ENCODE measurements at places on chromosomes 11 and 22.

DNA sequence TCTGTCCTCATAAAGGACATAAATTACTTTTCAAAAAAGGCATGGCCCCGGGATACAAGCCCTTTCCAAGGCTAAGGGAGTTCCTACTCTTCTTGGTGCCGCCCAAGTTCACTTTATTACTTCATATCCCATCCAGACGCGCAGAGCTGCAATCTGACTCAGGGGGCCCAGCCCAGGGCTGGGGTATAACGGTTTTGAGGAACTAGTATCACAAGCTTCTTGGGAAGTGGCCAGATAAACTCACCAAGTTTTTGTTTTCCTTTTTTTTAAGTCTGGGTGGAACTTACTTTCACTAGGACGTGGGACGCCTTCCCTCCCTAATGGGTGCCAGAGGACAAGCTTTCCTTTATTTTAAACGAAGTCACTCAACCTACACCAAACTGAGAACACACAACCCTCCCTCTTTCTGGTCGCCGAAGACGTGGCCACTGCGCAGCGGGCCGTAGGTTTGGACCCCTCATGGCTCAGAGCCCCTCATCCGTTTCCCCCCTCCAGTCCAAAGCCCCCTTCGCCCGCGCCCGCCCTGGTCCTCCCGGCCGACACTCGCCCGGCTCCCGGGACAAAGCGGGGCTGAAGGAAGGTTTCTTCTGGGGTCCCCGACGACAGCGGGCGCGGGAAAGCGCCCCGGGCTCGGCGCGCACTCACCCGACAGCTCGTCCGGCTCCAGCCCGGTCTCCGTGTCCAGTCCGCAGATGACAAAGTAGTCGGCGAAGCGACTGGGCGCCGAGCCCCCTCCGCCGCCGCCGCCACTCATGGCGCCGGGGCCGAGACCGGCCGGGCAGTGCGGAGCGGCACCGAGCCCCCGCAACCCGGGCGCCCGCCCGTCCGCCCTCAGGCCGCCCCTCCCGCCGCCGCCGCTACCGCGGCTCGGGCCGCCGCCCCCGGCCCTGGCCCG lies 587 bp downstream of the DENND5A start:
- DNase-seq: no peak

DNA sequence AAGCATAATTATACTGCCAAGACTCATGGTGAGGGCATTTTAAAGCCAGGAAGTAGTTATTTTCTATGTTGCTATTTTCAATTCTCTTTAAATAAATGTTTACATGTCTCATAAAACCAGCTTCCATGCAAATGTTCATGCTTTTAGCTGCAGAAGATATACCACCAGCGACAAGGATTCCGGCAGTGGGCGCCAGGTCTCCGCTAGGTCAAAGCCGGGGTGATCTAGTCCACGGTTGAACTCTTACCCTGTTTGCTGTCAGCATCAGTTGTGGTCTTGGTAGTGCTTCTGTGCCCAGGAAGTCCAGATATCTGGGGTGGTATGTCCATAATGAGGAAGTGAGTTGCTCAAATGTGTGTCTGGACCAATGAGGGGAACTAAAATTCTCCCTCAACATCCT lies 265.7 kb downstream of the BRD1 start:
- no peak for DNase-seq

GRCh38 chr11:27004103-27004502 lies 10.2 kb downstream of the FIBIN start:
- no peak for DNase-seq

- no peak for DNase-seq
Observed at GRCh38 chr11:64100360-64100759, 64.6 kb downstream of the FLRT1 start.

DNA sequence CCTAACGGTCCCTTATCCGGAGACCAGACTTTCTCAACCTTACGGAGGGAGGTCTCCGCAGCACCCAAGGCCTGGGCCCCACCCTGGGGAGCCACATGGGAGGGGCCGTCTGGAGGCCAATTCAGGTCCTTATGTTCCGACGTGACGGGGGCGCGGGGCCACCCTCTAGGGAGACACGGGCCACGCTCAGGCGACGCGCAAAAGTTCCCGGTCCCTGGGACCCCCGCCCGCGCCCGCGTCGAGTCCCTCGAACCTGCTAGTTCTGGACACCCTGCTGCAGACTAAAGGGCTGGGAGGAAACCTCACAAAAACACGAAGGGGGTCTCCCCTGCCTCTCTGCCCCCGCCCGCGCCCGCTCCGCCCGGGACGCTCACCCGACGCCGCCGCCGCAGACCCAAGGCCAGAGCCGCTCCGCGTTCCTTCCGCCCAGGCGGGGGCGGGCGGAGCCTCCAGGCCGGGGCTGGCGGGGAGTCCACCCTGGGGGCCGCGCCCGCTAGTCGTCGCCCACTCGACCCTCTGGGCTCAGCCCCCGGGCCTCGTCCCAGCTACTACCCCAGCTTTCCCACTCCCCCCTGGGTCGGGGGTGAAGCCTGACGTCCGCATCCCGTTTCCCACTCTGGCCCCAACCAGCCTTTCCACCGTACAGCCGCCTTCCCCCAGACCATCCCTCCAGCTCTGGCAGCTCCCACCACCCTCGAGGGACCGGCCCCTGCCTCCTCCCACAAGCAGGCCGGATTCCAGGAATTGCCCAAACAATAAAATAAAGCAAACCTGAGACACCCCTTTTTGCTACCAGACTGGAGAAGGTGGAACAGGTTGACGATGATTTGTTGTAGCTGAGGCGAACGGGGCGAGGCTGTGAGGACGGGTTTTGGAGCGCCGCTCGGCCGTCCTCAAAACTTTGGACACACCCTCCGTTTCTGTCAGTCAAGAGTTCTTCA lies 2.7 kb downstream of the RNH1 start:
- no peak for DNase-seq

DNA sequence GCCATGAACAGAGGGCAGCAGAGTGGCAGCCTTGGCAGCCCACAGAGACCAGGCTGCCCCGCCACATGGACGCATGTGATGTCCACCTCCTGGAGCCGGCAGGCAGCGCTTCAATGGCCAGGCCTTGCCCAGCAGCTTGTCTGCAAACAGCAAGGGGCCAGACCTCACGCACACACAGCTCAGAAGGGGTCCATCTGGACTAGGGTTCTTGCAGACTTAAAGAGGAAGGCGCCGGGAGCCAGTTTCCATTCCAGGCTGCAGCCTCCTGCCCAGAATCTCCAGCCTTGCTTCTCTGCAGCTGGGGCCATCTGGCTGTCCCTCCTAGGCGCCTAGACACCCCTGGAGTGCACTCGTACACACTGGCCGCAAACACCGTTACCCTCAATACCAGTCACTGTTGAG lies 91.9 kb upstream of the TMEM45B start:
- DNase-seq: no peak

GRCh38 chr11:121478895-121479697 lies 26.3 kb upstream of the SORL1-AS1 start:
- DNase-seq: no peak

- no peak for DNase-seq
Observed at GRCh38 chr22:37228106-37229011, 15.7 kb downstream of the RAC2 start.

DNA sequence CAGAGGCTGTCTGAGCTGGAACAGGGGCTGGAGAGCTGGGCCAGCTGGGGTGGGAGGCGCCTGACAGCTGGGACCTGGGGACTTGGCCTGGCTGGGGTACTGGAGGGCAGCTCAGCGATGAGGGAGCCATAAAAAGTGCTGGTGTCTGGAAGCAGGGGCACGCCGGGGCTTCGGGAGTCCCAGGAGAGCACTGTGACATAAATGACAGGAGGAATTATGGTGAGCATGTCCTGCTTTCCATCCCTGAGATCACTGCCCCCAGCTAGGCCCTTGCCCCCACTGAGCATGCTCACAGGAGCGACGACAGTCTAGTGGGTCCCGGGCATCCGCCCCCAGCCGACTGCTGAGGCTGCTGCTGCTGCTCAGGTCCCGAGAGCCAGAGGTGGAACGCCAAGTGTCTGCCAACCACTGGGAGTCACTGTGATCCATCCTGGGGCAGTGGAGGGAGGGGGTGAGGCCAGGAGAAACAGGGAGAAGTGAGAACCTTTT lies 6.2 kb downstream of the ROBO4 start:
- no peak for DNase-seq

DNA sequence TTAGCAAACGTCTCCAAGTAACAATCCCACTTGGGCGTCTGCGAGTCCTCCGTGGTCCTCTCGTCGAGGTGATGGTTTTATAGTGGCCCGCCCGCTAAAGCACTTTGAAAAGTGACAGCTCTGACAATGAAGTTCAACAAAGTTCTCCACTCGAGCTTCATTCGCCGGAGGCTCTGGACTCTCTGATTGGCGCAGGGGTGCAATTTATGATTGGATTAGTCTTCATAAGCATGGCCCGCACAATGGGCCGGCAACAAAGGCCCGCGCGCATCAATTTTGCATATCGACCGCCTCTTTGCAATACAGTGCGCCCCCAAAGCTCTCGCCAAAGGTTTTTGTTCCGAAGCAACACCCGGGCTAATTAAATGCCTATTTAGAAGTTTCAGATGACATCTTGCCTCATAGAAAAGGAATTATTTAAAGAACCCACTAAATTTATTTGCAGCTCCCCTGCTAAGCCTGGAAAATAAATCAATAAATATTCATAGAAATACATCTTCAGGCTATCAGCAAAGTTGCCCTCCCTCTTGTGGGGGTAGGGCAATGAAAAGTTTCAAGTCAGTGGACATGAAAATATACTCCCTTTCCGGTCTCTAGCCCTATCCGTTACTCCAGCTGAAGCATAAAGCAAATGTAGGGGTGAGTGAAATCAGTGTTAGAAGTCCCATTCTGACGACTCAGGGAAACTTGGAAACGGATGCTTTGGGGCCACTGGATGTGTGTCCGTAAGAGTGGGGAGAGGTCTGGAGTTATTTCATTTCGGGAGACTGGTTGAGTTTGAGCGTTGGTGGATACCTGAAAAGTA lies at the start of gene DBX1:
Gene DBX1, minus strand, starts transcription at position 51 of the 805 bp plus-strand sequence. CDS start 151 bp downstream, outside the sequence.
- DNase-seq: no peak

GRCh38 chr22:36010882-36011281 lies 17.7 kb downstream of the RBFOX2 start:
- no peak for DNase-seq

- DNase-seq: no peak
Observed at GRCh38 chr11:111718436-111718835, 47.8 kb downstream of the PPP2R1B start.

DNA sequence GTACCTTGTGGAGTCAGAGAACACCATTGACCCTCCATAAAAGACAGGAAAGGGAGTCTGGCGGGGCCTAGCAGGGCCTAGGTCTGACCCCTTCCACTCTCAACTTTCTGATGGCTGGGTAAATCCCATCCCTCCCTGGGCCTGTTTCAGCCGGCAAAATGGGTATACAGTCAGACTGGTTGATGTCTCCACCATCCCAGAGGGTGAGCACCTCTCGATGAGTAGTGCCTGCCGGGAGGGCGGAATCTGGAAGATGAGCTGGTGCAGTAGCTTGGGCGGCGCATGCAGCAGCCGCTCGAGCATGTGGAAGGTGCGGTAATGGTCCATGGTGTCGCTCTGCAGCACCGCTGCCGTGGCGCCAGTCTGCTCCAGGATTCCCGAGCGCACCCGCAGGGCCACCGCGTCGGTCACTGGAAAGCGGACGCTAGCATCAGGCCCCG lies 528 bp downstream of the FIBP start:
- no peak for DNase-seq

DNA sequence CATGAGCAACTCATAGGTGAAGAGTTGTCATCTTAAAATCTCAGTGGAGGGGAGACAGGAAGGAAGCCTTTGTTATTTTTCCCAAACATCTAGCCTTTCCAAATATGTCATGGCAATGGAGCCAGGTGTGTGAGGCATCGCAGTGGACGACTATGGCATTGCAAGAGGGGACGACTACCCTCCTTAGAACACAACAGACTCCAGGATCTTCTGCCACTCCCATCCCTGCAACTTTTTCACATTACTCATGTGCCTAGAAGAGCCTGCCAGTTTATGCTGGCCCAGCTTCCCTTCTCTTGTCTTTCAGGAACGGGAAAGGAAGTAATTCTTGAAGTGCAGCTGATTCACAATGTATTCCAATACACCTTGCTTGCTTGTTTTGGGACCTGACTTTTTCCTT lies 1008.4 kb downstream of the OPCML start:
- no peak for DNase-seq

DNA sequence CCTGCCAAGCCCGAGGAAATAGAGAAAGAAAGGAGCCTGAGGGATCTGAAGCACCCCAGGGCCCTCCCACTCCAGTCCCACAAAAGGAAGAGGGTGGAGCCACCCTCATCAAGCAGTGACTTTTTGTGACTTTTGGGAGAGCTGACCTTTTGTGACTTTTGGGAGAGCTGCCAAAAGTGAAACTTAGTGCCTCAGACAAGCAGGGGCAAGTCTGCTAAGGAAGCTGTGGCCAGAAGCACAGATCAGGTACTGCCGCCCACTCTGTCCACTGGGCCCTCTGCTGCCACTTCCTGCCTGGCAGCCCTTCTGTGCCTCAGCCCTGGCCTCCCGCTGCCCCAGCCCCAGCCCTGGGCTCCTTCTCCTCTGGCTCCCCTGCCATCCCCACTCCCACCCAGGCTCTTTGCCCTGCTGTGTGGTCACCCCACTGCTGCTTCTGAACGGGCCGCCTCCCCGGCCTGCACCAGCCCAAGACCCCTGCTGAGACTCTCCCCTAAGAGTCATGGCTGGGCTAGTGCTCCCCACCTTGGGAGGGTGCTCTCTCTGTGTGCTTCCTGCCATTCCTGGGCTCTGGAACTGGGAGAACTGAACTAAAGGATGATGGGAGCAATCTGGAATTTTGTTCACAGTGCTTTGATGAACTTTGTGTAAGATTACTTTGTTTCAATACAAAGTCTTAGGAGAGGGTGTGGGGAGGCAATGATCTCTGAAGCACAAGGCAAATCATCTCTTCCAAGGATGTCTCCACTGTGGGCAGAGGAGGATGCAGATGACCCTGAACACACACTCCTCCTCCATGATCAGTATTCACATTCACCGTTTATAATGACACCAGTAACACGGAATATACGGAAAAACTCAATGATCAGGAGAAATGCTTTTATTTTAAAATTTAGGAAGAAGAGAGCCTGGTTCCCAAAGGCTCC lies at the start of gene APOBEC3H:
Gene APOBEC3H, plus strand, starts transcription at position 147 of the 923 bp plus-strand sequence. CDS start 3,035 bp downstream, outside the sequence.
- no peak for DNase-seq

- no peak for DNase-seq
Observed at GRCh38 chr22:42841444-42841843, 15.6 kb downstream of the ARFGAP3 start.

GRCh38 chr22:39148026-39148726 lies 4.3 kb downstream of the CBX7 start:
- DNase-seq: no peak

- DNase-seq: no peak
Observed at GRCh38 chr11:102288725-102289083, 28.6 kb upstream of the BIRC3 start.

GRCh38 chr11:24234822-24235508 lies 261.9 kb upstream of the LUZP2 start:
- DNase-seq: no peak

Data from stimulated activated CD8-positive, alpha-beta memory T cell treated with anti-CD3 and anti-CD28 coated beads, Interleukin-2, amount 100 ng/mL, for 1 hour (primary cell).